Activated naive CD4-positive, alpha-beta T cell treated with Interleukin-2 at 50 U/mL for 16 hours (primary cell): ENCODE measurements at places on chromosomes 5 and 9.
A peak's percentile ranks its signal among the peaks of the same experiment; 100 is the strongest.

- no peak for DNase-seq
Observed at GRCh38 chr5:93281980-93282772, 298.8 kb downstream of the NR2F1-AS1 start.

DNA sequence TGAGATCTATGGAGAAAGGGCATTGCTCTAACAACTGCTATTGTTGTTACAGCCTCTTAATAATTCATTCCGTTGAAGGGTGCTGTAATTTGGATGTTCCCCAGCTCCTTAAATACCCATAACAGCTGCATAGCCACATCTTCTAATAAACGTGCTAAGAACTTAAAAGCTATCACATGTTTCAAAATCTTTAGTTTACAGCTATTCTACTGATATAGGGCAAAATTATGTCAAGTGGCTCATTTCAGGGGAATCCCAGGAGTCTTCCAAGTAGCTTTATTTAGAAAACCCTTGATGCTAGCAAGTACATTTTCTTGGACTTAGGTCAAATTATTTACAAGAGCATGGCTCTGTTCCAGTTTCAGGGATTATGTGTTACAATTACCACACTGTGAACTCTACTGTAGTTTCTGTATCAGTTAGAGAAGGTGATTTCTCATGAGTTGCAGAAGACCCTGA is 990.4 kb upstream of the ACO1 start:
- no peak for DNase-seq

DNA sequence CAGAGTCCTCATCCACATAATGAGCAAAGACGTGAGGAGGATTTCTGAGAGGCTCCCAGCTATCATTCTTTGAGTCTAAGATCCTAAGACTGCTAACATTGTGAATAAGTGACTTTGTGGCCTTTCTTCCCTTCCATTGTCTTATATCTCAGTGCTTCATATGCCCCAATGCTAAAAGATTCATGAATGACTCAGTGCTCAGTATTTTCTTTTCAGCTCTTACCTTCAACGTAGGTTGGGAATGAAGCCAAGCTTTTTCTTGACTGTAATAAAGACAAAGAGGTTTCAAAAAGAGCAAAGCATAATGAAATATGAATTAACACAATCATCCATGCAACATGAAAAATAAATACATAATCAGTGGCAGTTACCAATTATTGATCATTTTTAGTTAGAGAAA is 146.4 kb downstream of the ENTREP1 start:
- no peak for DNase-seq

GRCh38 chr9:5976674-5977397 is 38.6 kb downstream of the RANBP6 start:
- no peak for DNase-seq

- no peak for DNase-seq
Observed at GRCh38 chr5:107149243-107150005, 521.3 kb downstream of the EFNA5 start.

- DNase-seq, result no peak
Observed at GRCh38 chr9:107991581-107991980, 502.0 kb upstream of the KLF4 start.

DNA sequence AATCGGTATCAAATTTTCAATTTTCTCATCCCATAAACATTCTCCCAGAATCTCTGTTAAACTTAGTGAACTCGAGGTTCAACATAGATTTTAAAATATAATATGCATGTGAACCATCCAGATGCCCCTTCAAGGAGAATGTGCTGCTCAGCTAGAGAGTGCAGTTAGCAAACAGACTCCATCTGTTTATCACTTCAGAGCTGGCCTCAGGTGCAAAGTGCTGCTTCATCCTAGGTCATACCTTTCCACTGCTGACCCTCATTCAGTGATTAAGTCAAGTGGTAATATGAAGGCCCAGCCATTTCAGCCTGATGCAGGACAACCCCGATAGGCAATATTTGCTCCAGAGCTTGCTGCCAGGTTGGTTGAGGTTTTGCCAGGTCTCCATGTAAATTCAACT is 339.0 kb upstream of the POU5F2 start:
- DNase-seq, result no peak

- no peak for DNase-seq
Observed at GRCh38 chr5:161396171-161396570, 150.4 kb downstream of the GABRB2 start.

DNA sequence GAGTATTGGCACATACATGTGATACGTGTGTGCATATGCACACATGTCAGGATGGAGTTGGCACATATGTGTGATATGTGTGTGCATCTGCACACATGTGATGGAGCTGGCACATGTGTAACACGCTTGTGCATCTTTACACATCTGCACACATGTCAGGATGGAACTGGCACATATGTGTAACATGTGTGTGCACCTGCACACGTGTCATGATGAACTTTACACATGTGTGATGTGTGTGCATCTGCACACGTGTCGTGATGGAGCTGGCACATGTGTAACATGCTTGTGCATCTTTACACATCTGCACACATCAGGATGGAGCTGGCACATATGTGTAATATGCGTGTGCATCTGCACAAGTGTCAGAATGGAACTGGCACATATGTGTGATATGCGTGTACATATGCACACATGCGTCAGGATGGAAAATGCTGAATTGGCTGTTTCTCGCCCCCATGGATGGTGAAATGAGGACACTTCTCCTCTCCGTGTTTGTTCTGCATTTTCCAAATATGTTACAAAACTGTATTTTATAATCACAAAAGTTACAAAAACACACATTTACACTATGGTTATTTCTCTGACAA is 16.3 kb upstream of the SLC6A19 start:
- DNase-seq, result no peak

DNA sequence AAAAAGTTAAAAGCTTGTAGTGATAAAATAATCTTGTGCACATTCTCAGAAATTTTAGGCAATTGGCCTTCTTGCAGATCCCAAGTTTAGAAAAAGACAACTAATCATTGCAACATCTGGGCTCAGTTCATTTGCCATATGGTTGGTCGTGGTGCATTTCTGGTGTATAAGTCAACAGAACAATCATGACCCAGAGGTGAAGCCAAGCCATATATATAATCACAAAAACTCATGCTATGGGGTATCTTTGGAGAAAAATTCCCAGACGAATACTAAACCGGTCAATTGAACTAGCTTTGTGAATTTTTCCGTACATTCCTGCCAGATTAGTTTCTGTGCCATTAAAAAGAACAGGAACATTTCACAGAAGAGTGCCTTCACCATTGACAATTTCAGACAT is 50.3 kb downstream of the FYB1 start:
- DNase-seq, result no peak

DNA sequence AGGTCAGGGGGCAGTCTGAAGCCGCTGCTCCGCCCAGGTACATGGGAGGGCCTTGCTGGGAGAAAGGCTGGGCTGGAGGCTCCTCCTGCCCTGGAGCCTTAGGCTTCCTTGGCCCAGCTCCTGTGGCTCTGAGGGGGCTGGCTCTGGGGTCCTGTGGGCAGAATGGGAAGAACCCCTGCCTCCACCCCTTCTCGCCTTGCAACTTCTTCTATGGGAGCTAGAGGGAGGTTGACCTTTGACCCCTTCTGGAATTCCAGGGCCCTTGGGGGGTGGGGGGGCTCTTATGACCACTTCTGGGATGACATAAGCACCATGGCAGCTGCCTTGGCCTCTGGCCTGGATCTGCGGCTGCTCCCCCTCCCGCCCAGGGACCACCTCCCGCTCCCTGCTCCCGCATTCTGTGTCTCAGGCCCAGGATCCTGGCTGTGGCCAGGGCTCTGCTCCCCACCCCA is 32.2 kb downstream of the IER5L start:
- DNase-seq, result no peak

GRCh38 chr9:137406085-137406760 is 16.7 kb downstream of the EXD3 start:
- no peak for DNase-seq

DNA sequence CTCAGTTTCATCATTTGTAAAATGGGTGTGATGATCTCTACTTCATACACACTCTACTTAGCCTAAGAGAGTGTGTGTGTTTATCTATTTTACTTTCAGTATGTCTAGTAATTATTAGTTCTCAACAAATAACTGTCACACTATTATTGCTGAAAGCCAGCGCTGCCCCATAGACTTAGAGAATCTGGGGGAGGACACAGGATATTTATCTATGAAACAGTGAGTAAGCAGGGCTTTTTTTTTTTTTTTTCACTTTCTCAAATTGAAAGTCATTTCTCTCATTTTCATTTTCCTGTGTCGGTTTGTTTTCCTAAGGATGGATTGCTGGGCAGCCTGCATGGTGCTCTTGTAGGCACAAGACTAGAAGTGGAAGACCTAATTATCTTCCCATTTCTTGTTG is 248.4 kb upstream of the RPS23 start:
- DNase-seq, result no peak

- no peak for DNase-seq
Observed at GRCh38 chr9:112502175-112502946, 15.7 kb downstream of the KIAA1958 start.

DNA sequence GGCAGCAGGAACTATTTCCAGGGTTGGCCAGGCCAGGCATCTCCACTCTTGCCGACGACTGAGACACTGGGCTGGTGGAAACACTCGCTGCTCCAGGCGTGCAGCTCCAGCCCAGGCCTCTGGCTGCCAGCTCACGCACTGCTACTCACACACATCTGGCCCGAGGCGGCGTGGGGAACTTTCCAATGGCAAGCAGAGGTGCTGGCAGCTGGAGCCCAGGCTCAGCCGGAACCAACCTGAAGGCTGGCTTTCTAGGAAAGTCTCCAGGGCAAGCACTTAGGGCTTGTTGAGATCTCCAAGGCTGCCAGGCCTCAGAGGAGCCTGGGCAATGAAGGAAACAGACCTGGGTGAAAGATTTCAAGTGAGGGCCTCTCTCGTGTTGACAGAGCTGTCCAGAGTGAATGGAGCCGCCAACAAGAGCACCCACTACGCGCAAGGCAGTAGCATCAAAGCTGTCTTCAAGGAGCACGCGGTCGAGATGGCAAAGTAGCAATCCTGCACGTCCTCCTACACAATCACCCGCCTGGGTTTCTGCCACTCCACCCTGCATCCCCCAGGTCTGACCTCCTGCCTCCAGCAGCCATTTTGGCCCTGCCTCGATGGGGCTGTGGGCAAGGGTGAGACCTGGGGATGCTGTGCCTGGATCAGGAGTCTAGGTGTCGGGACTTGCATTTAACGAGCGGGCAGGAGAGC is 14.4 kb downstream of the SH3PXD2B start:
- DNase-seq, result no peak

GRCh38 chr5:67350185-67350584 is 153.6 kb upstream of the CD180 start:
- DNase-seq, result no peak

DNA sequence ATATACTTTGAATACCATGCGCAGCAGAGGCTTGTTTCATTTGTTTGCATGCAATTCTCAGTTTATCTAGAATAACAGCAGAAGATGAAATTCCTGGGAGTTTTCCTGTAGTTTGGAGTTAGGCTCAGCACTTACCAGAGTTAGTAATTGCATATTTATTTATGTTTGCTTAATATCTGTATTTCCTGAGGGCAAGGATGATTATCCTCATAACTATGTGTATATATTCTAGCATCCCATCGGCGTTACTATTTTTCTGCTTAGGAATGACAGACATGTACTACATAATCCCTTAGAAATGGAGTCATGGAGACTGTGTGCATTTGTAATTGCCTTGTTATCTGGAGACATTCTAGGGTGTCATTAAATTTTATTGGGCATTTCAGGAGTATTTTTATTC is 1184.8 kb downstream of the DTWD2 start:
- DNase-seq, result no peak

- no peak for DNase-seq
Observed at GRCh38 chr5:107670087-107670931, 428 bp downstream of the EFNA5 start.

DNA sequence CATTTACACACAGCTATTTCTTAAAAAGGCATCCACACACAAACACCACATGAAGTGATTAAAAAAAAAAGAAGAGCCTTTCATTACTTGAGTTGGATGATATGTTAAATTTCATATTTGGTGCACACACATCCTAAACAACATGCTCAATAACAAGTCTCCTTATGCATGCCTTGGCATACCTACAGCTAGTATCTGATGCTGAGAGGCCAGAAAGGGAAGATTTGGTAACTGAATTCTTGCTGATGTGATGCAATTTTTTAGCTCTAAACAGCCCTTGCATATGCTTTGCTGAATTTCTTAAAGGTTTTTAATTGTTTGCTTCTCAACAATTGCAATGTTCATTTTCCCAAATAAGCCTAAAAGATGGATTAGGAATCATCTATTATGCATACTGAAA is 338.8 kb downstream of the ARL15 start:
- no peak for DNase-seq

DNA sequence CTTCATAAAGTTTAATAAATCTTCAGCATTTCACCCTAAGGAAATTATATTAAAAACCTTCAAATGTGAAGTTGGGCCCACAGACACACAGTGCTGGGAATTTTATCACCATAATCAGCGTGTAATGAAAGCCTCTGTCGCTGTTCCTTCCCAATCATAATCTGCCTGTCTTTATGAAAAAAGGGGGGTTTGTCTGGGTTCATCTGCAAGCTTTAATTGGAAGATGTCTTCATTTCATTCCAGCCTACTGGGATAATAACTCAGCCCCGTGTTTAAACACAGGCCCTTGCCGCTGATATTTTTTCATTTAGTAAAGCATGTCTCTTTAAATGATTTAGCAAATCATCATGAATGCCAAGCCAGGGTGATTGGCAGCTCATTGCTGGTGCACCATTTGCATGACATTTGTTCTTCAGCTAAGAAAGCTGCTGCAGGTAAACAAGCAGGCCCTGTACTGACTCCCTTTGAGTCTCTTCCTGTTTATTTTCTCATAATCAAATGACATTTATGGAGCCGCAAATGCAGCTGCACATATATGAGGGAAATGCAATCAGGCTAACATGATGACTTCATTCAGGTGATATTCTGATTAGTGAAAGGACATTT is 362.9 kb upstream of the TLE4 start:
- DNase-seq, result no peak

- DNase-seq, result no peak
Observed at GRCh38 chr9:82997476-82998140, 65.3 kb downstream of the RASEF start.

DNA sequence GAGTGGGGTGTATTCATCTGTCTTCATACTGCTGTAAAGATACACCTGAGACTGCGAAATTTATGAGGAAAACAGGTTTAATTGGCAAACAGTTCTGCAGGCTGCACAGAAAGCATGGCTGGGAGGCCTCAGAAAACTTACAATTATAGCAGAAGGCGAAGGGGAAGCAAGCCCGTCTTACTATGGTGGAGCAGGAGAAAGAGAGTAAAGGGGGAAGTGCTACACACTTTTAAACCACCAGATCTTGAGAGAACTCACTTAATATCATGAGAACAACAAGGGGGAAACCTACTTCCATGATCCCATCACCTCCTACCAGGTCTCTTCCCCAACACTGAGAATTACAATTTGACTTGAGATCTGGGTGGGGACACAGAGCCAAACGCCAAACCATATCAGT is 12.5 kb upstream of the NREP start:
- no peak for DNase-seq

GRCh38 chr5:139574641-139575312 is 13.6 kb downstream of the UBE2D2 start:
- DNase-seq, result no peak

- DNase-seq, result peak; percentile 33
Observed at GRCh38 chr5:129771058-129771838, 23.4 kb downstream of the MINAR2 start.
